ENCODE measurements at places on chromosomes 7 and 10. TPM values are rescaled to one million over a fixed set of nuclear protein-coding genes. Genes with fewer than 3 reads are reported as not detected.

The IL6 gene
- not detected for total RNA-seq

The SLC25A28 gene
- 22.1 TPM for total RNA-seq

The CACNA2D1 gene
- 111 TPM for total RNA-seq

The ELAPOR2 gene
- 41.9 TPM for total RNA-seq
